ENCODE measurements at places on chromosomes 7 and 10. TPM values are rescaled to one million over a fixed set of nuclear protein-coding genes. Genes with fewer than 3 reads are reported as not detected.

Gene PHYHIPL
- total RNA-seq: 12.0 TPM

Gene SEMA3E
- 1.1 TPM for total RNA-seq

Gene GCK
- total RNA-seq: 0.25 TPM

Gene ZNF107
- total RNA-seq: 8.0 TPM
